ENCODE measurements at places on chromosomes 2 and 18.

DNA sequence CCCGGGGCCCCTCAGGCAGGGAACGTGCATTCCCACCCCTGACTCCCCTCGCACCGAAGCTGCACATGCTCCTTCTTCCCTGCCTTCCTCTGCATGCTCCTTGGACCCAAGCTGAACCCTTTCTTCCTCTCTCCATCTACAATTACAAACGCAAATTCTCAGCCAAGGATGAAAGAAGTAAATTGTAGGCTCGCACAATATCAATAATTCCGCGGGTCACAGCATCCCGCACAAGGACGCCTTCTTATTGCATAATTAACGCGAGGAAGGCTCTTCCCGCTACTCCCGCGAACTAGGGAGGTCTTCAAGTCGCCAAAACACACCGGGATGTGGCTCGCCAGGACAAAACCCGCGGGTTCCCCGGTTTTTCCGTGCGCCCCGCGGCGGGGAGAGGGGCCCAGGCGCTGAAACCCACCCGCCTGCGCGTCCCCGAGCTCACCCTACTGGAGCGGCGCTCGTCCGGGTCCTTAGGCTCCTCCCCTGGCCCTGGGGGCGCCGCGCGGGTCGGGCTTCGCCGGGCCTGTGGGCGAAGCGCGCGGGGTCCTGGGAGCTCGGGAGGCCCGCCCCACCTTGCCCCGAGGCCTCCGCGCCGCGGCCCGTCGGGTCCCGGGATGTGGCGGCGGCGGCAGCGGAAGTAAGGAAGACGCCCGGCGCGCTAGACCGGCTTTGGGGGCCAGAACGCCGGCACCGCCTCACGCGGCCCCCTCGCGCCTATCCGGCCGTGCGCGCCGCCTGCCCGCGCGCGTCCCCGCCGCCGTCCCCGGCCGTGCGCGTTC, at the start of gene CHST10:
TSS of gene CHST10 (minus strand) at position 734 of the 776 bp plus-strand sequence. CDS start 10,993 bp downstream, outside the sequence.
- peak; percentile 24 for DNase-seq

- no peak for DNase-seq
These were observed 7.1 kb downstream of the DSG1 start for GRCh38 chr18:31325051-31325450.

DNA sequence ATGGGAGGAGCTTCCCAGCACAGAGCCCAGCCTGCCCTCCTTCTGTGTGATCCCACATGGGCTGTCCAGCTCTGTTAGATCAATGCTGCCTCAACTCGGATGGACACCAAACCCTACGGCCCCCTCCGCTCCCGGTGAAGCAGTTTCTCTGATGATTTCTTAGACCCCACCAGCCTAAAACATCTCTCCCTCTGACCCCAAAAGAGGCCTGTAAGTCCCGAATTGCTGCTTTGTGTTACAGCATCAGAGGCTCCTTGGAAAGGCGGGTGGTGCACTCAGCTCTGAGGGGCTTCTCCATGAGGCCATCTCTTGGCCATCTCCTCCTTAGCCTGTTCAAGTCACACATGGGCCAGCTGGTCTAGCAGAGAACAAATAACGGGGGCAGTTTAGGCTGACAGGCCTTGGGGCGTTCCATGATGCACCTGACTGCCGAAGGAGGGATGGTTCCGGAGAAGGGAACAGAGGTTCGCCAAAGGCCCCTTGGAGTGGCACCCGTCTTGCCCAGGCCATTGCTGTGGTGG, 240.7 kb downstream of the SH3RF3 start:
- DNase-seq, result no peak

DNA sequence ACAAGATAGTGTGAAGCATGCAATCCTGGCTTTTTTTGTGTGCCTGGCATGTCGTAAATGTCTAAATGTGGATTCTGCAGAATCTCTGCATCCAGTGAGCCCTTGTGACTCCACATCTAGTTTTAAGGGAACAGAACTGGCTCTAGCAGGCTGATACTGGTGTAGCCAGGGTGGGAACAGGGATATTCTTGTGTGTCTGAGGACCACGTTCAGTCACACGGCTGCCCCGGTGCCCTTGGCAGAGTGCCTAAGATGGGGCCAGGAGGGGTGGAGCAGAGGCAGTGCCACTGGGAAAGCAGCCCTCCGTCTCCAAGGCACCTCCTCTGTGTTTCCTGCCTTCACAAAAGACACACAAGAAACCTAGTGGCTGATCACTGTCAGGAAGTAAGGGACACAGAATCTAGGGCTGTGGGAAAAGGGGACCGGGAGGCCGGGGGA, 91.5 kb upstream of the PARD3B start:
- DNase-seq, result peak; percentile 9

DNA sequence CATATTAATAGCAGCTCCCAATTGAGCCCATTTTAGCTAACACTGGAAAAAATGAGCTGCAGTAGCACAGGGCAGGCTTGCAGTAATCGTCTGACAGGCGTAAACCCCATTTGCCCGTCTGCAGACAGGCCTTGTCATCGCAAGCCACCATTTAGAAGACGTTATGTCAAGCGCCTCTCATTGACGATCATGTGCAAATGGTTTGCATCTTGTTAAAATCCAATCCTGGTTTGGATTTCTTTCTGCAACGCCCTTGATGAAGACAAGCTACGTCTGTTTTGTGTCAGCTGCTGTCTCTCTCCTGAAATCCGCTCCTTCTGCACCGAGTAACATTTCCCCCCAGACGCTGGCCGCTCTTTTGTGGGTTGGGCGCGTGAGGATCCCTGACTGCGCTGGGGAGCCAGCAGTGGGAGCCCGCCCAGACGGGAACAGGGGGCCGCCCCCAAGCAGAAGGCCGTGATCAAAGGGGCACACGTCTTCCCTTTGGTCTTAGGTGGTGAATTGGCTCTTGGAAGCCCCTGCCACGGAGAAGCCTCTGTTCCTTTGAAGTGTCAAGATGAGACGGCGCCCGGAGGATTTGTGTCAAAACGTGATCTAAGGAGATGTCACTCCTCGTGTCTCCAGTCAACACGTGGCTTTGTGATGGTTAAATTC, 84.2 kb upstream of the GPC1 start:
- no peak for DNase-seq

DNA sequence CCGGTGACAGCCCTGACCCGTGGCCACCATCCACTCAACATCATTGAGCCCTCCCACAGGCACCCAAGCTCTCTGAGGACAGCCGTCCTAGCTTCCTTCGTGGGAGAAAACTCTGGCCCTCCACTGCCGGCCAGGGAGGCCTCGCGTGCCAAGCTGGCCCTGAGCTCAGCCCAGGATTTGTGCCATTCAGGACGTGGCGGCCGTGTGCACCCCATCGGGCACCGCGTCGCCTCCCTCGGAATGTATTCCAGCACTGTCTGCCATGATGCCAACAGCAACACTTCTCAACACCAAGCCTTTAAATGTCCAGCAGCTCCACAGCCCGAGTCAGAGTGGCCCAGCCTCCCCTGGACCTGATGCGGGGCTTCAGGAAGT, 35.7 kb downstream of the ZNF516 start:
- DNase-seq, result no peak

- no peak for DNase-seq
These were observed 666.4 kb upstream of the ZEB2 start for GRCh38 chr2:145186303-145186702.

DNA sequence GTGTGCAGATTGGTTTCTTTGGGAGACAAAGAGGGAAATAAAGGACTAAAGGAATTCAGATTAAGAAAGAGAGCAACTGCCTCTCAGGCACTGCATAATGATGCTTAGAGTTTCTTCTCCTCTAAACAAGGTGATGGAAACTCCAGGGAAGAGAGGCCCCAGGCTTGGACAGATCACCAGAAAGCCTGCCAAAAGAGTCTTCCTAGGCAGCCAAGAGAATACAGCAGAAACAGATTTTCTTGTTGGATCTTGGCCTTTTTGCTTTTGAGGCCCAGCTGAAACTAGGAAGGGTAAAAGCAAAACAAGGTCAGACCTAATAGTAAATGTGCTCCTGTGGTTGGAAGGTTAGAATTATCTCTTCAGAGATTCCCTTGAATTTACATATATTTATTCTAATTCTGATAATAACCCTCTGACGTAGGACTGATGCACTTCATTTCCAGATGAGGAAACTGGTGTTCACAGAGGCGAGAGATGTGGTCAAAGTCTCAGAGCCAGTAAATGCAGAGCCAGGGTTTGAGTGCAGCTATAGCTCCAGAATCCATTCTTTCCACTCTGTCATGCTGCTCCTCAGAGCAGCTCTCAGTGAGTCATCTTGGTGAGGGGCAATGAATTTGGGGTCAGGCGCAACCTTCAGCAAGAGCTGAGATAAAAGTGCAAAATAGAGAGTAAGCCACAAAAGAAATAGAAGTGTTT, 142.3 kb upstream of the FBXO11 start:
- DNase-seq, result peak; percentile 53

DNA sequence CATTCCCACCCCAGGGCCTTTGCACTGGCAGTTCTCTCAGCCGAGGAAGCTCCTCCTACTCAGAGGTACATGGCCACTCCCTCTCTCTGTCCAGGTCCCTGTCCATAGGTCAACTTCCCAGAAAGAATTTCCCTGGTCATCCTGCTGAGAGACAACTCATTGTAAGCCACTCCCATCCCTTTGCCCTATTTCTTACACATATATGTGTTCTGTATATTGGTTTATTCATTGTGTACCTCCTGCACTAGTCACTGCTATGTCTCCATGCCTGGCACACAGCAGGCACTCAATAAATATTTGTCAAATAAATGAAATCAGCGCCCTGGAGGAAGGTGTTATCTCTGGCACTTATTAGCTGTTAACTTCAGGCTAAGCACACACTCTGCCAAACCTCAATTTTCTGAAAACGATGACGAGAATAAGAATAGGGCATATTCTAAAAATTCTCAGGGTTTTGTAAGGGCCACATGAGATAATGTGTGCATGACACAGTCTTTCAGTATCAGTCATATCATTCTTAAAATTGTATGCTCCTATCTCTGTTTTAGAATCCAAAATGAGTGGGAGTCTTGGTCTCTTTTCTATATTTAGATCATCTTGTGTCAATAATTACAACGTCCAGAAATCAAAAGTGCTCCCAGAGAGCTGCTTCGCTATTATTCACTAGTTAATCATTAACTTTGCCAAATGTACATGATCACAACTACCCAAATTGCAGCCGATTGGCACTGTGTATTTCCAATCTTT, 198.0 kb downstream of the ALK start:
- DNase-seq, result no peak

GRCh38 chr18:67854340-67854739, 337.8 kb upstream of the DSEL start:
- no peak for DNase-seq

DNA sequence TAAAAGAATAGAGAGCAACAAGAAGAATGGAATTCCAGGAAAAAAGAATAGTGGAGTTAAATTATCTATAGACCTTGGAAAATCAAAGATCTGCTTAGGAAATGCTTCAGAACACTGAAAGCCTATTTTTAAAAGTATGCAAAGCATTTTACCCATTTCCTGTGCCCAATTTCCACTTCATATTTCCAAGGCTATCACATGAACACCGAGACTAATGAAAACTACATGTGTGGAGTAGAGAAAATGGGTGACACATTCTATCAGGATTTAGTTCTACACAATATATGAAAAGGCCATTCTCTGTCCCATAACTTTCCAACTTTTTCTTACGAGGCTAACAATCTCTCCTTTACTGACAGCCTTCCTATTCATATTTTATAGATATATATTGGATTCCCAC, 279.4 kb downstream of the CCDC178 start:
- DNase-seq, result no peak

- DNase-seq, result no peak
These were observed 278.3 kb upstream of the LRATD1 start for GRCh38 chr2:14354231-14354630.

DNA sequence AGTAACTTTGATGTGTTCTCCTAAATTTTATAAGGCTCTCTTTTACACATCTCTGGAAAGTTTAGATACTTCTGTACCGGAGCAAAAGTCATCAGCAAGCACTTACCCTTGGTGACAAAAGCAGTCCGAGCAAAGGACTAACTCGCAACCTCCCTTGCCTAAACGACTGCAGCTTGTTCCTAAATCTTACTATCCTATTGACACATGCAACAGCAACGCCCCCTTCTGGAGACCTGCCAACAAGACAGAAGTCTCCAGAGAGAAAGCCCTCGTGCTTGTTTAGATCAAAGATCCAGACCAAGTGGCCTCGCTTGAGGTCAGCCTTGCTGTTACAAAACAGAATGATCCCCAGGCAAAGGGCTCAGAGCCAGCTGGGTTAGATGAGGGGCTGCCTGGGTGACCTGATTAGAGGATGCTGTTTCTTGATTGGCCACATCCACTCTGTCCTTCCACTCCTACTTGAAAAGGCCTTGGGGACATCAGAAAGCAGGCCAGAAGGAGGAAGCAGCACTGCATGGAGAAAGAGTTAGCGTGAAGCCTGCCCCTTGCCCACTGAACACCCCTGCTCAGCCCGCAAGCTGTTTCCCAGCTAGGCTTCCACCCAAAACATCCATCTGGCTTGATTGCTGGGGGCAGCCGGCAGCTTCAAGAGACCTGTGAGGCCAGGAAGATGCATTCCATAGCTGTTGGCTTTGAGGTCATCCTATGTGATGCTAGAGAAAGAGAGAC, 94.3 kb downstream of the HNRNPLL start:
- peak; percentile 52 for DNase-seq

GRCh38 chr2:175690113-175690837, 311.8 kb downstream of the LNPK start:
- DNase-seq, result peak; percentile 32

GRCh38 chr18:80234398-80234797, 12.9 kb downstream of the PARD6G start:
- DNase-seq, result no peak

DNA sequence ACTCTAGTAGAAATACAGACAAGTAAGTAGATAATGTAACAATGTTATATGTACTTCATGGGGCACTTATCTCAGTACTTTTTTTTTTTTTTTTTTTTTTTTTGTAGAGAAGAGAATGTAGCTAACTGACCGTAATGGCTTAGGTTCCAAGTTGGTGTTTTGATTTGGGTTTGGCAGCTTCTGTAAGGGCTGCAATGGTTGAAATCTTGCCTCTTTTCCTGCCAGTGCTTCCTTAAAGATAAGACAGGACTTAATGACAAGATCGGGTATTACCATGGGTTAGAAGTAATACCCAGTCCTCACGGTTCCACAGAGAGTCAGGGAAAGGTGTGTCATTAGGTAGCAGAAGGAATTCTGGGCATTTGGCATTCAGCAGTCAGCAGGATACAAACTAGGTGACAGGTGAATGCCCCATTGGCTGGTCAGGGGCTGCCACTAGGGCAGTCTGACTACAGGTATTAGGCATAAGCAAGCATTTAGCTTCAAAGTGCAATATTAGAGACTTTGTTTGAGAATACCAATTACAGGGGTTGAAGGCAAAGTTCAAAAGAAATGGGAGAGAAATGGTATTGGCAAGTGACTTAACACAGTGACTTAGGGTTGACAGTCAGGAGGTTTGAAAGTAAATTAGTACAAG, 189.4 kb upstream of the RND3 start:
- DNase-seq, result no peak

Measured in NCI-H446 treated with DMSO at 0.1 percent for 48 hours (cell line).